ENCODE measurements at places on chromosomes 12 and 14.
A peak's percentile ranks its signal among the peaks of the same experiment; 100 is the strongest.

GRCh38 chr14:31529053-31529452 lies 32.2 kb upstream of the NUBPL start:
- no peak for DNase-seq

DNA sequence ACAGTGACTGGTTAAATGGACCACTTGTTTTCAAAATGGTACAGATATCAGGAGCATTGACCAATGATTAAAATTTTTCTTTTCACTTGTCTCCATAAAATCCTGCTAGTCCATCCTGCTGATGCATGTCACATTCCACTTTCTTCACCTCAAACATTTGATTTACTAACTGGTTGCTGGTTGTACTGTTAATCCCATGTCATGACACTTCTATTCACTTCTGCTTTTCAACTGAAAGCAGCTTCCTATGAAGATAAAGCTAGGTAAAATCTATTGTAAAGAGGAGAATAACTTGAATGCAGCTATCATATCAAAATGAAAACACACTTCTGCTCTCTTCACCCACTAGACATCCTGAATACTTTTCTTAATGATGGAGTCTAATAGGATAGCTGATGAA lies 149.6 kb upstream of the OTX2 start:
- DNase-seq: no peak

DNA sequence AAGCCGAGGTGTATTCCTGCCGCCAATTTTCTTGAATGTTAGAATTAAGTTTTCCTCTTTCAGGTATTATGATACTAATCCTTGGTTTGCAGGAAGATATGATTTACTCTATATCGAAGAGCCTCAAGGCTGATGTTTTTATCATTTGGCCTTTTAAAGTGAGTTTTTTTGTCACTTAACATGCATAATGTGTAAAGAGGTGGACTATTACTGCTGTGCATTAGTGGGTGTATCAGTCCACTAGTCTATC lies 11.1 kb upstream of the TMPO start:
- DNase-seq: no peak

- DNase-seq: no peak
Observed at GRCh38 chr12:6280053-6280469, 30.4 kb upstream of the PLEKHG6 start.

DNA sequence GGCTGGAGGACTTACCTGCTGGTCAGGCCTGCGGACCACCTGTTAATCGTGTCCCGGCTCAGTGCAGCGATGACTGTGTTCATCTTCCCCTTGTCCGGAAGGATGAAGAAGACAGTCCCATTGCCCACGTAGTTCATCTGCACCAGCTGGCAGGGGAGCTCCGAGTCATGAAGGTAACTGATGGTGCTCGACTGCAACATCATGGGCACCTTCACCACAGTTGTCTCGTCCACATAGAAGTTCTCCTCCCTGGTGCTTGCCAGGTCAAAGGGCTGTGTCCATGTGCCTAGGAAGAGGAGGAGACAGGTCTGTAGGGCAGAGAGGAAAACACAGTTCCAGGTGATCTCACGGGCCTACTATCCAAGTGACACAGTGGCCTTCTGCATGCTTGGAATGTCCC lies 13.4 kb downstream of the SERPINA6 start:
- DNase-seq: no peak

DNA sequence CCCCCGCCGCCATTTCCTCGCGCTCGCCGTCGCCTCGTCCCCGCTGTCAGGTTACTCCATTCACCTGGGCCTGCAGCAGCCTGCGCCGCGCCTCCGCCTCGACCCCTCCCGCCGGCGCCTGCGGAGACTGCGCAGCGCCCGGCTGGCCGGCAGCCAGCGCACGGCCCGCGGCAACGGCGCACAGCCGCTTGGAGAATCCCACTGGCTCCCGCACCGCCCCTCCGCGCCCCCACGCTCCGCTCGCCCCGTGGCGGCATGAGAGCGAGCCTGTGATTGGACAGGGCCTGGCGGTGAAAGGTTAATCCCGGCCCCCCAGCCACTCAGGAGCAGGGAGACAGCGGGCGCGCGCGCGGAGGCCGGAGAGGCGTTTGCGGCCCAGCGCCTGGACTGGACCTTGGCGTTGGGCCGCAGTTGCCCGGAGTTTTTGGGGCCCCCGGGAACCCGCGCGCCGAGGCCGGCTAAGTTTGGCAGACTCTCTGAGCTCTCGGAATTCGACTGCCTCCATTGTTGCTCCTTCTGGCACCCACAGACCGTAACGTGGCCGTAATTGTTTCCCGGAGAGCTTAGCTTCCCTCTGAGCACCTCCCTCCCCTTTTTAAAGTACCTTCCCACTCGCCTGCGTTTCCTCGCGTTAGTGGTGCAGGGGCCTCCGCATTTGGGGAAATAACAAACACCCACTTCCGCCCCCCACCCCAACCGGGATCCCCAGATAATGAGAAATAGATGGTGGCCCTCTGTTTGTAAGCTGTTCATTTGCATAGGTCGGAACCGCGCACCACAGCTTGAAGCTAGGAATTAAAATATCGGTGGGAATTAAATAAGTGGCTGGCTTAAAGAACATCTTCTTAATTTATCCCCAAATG lies at the start of gene DICER1:
DICER1 (minus strand) TSS at position 203 of the 863 bp plus-strand sequence. CDS start 24,071 bp downstream, outside the sequence.
- DNase-seq: peak; percentile 93

GRCh38 chr12:89247967-89248366 lies 104.3 kb downstream of the DUSP6 start:
- no peak for DNase-seq

- DNase-seq: no peak
Observed at GRCh38 chr14:66628636-66629035, 120.7 kb downstream of the GPHN start.

DNA sequence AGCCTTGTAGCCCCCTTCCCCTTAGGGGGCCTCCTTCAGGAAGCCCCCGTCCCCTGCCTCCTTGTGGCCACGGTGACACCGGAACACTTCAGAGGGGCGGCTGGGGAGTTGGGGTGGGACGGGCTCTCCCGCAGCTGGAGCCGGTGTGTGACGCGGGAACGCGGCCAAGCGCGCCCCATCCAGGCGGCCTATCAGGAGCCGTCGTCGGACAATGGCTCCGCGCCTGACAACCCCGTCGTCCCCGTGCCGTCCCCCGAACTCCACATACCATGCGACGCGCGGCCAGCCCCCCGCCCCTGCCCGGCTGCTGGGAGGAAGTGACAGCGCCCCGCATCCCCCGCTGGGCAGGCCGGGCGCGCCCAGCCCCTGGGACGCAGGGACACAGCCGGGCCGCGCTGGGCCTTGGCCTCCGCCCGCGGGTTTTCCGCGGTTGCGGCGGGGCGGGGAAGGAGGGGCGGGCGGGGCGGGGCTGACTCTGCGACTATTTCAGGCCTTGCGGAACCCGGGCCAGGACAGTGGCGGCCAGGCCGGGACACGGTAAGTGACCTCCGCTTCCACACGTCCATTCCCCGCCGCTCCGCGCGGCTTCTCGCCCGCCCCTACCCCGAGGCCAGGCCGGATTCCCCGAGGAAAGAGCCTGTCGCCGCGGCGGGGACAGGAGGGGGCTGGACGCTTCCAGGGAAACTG lies at the start of gene TNFAIP2:
TNFAIP2 (plus strand) TSS at position 515 of the 687 bp plus-strand sequence. CDS start 2,997 bp downstream, outside the sequence.
- no peak for DNase-seq

GRCh38 chr14:52314595-52315354 lies 663 bp downstream of the PTGER2 start:
- peak; percentile 14 for DNase-seq

- no peak for DNase-seq
Observed at GRCh38 chr14:37116933-37117849, 55.2 kb downstream of the SLC25A21 start.

- no peak for DNase-seq
Observed at GRCh38 chr14:66000766-66001165, 485.4 kb upstream of the CCDC196 start.

DNA sequence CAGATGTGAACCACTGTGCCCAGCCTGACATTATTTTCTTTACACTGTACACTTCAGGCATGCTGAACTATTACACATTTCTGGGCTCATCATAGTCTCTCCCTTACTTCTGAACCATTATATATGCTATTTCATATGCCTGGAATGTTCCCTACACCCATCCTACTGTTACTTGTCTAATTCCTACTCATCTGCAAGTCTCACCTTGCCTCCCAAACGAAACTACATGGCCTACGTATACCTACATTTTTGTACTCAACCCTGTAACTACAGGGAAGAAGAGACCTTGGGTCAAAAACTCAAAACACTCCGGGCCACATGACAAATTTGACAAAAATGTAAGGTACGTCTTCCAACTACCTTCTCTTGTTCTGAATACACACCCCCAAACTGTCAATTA lies 9.5 kb upstream of the EEA1 start:
- no peak for DNase-seq

GRCh38 chr14:23544511-23545447 lies 6.8 kb downstream of the ZFHX2 start:
- no peak for DNase-seq

- no peak for DNase-seq
Observed at GRCh38 chr12:121236776-121237175, 26.8 kb downstream of the P2RX4 start.

- no peak for DNase-seq
Observed at GRCh38 chr14:61558271-61558670, 137.0 kb upstream of the HIF1A start.

DNA sequence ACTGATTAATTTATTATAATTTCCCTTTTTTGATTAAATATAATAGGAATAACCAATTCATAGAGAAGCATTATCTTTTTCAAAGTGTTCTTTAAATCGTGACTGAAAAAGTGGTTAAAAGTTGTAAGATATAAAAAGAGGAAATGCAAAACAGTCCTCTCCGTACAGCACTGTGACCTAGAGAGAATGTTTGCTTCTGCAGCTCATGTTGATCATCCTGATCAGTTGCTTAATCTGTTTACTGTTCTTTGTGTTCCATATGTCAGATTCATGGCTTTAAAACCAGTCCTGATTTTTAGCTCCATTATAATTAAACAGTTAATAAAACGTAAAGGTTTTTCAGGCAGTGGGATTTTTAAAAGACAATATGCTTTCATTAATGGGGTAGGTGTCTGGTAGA lies 4.7 kb downstream of the TTC8 start:
- DNase-seq: no peak

GRCh38 chr14:53915364-53916014 lies 41.1 kb downstream of the BMP4 start:
- DNase-seq: no peak

- no peak for DNase-seq
Observed at GRCh38 chr12:56081393-56082347, 1.7 kb downstream of the ERBB3 start.

DNA sequence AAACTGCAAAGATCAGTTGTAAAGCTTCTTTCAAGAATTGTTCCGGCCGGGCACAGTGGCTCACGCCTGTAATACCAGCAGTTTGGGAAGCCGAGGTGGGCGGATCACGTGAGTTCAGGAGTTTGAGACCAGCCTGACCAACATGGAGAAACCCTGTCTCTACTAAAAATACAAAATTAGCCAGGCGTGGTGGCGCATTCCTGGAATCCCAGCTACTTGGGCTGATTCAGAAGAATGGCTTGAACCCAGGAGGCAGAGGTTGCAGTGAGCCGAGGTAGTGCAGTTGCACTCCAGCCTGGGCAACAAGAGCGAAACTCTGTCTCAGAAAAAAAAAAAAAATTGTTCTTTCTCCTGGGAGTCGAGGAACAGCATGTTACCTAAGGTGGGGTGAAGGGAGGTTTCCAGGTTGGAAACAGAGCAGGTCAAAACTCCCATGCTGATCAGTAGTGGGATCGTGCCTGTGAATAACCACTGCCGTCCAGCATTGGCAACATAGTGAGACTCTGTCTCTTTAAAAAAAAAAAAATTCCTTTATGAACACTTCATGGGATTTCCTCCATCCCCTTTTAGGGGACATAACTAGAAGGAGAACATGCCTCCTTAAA lies 13.9 kb downstream of the FBXO34 start:
- no peak for DNase-seq

- no peak for DNase-seq
Observed at GRCh38 chr14:100727873-100728240, 1.2 kb downstream of the DLK1 start.

GRCh38 chr12:125202421-125202820 lies 137.2 kb downstream of the AACS start:
- no peak for DNase-seq

DNA sequence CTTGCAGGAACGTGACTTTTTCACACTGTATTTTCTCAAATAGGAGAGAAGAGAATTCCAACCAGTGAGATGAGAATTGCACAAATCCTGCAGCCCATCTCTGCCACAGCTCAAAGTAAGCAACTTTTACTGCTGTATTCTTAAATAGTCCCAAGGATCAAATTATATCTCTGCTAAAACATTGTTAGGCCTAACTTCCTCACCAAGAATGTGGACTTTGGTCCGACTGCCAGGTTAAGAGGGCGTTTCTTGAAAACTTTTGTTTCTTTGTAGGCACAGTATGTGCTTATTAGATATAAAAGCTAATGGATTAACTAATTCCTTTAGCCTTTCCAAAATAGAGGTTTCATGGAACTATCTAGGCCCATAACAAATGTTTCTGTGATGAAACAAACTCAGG lies 61.4 kb upstream of the IFNG-AS1 start:
- DNase-seq: no peak

DNA sequence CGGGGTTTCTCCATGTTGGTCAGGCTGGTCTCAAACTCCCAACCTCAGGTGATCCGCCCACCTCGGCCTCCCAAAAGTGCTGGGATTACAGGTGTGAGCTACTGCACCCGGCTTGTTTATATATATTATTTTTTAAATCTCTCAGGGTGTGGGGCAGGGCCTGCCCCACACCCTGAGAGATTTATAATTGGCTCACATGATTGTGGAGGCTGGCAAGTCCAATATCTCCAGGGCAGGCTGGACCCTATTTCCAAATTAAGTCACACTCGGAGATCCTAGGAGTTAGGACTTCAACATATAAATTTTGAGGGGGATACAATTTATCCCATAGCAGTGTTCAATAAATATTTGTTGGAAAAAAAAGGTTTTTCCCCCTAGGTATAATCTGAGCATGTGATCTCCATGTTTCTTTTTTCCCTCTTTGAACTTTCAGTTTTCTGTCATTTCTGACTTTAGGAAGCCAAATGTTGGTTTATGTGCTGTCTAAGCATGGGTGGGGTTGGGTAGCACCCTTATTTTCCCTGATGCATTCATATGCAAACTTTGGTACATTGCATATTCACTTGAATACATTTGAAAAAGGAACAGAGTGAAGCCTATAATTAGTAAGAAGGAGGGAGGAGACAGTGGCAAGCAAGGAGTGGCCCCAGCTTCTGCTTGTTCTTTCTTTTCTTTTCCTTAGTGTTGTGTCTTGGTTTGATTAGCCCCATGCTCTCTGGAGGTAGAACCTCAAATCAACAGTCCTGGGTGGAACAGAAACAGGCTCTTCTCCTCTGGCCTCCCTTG lies 8.7 kb upstream of the A2ML1 start:
- no peak for DNase-seq

DNA sequence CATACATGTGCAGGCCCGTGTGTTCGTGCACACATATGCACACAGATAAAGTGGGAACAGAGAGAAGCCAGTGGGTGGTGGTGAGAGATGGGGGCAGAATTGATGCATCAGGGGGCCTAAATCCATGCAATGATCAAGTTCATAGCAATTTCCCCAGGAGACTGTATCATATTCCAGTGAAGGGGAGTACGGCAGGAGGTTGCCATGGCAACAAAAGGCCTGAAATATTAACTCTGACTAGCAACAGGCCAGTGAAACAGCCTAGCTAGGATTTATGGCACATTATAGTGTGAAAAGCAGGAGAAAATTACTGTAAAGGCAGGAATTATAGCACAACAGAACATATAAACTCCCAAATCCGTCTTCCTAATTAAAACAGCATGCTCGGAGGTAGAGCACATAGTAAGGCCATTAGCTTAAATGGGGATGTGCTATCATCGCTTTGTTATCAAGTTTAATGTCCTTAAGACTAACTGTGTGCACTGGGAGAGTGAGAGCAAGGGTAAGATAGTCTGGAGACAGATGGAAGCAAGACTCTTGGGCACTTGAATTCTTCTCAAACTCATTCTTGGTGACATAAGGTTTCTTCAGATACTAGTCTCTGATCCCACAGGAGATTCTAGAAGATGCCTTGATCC lies 806.3 kb downstream of the DIO2 start:
- no peak for DNase-seq
